T-helper 2 cell treated with Interferon-gamma antibody and Interleukin-4, amounts not matched to agents 100 ng/mL and 5 ng/mL, for 36 hours (primary cell): ENCODE measurements at places on chromosomes 11 and 22. TPM values are rescaled to one million over a fixed set of nuclear protein-coding genes. Genes with fewer than 3 reads are reported as not detected.

The ARHGAP42 gene
- 0.16 and 0.32 TPM in 2 replicates for total RNA-seq

The CARNS1 gene
- total RNA-seq, result 0.14 and 0.86 TPM in 2 replicates

The ENTHD1 gene
- 0.14 and 0.18 TPM in 2 replicates for total RNA-seq

The SEPTIN5 gene
- 0.45 TPM in 1 of 2 replicates, not detected in the other for total RNA-seq

The CYB5R2 gene
- 1.6 and 1.7 TPM in 2 replicates for total RNA-seq

The ARHGAP8 gene
- 0.50 and 0.52 TPM in 2 replicates for total RNA-seq

The ZFTA gene
- 1.8 and 2.2 TPM in 2 replicates for total RNA-seq

The TTC38 gene
- 13.6 and 18.6 TPM in 2 replicates for total RNA-seq

The OR10A2 gene
- not detected in 2 replicates for total RNA-seq

The RAB36 gene
- 0.20 TPM in 1 of 2 replicates, not detected in the other for total RNA-seq

The MAJIN gene
- total RNA-seq, result not detected in 2 replicates

The SCARF2 gene
- 1.0 and 1.1 TPM in 2 replicates for total RNA-seq

The SLC15A3 gene
- 0.86 and 1.2 TPM in 2 replicates for total RNA-seq

The CASP4 gene
- total RNA-seq, result 83.3 and 91.9 TPM in 2 replicates

The SHISAL1 gene
- total RNA-seq, result not detected in 2 replicates

The RIC3 gene
- 4.7 TPM in 2 replicates for total RNA-seq

The NPAS4 gene
- 0.27 and 0.61 TPM in 2 replicates for total RNA-seq

The GP1BB gene
- not detected in 2 replicates for total RNA-seq

The HIKESHI gene
- total RNA-seq, result 38.6 and 41.3 TPM in 2 replicates

The TMEM86A gene
- total RNA-seq, result 0.52 and 1.1 TPM in 2 replicates

The CCDC157 gene
- 4.8 and 5.5 TPM in 2 replicates for total RNA-seq
